ENCODE measurements at places on chromosomes 6 and 20.

DNA sequence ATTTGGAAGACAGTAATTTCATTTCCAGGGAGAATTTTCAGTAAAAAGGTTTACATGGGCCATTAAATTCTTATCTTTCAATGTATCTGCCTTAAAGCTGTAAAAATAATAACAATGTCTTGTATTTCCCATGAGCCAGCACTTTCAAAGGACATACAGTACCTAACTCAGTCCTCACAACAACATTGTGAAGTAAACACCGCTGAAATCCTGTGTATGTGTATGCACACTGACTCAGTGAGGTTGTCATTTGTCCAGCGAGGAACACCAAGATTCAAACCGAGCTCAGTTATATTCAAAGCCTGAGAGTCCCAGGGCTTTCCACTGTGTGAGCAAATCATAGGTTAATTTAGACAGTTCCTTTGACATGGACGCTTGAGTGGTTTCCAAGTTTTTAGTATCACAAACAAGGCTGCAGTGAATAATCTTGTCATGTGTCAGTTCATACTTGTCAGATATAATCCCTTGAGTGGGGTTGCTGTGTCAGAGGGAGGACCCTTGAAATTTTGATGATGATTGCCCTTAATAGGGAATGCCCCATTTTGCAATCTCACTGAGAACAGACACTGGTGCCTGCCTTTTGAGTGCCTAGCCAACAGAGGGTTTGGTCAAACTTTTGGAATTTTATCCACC lies 50.0 kb upstream of the SLC22A23 start:
- no peak for DNase-seq

GRCh38 chr6:91660893-91661292 lies 1074.0 kb upstream of the MAP3K7 start:
- no peak for DNase-seq

DNA sequence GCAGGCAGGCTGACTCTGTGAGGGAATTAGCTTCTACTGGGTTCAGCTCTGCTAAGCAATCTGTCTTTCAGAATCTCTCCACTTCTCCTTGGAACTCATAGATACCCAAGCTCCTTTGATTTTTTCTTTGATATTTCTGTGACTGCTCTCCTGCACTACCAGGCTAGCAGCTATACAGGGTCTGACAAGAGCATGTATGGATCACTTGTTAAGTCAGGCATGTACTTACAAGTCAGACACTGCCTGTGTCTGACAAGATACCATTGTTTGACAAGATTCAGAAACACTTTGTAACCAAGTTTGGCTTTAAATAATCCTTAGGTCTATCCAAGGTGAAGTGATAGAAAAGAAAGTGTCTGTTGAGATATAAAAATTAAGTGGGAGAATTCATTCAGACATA lies 79.5 kb downstream of the SESN1 start:
- DNase-seq, result no peak

DNA sequence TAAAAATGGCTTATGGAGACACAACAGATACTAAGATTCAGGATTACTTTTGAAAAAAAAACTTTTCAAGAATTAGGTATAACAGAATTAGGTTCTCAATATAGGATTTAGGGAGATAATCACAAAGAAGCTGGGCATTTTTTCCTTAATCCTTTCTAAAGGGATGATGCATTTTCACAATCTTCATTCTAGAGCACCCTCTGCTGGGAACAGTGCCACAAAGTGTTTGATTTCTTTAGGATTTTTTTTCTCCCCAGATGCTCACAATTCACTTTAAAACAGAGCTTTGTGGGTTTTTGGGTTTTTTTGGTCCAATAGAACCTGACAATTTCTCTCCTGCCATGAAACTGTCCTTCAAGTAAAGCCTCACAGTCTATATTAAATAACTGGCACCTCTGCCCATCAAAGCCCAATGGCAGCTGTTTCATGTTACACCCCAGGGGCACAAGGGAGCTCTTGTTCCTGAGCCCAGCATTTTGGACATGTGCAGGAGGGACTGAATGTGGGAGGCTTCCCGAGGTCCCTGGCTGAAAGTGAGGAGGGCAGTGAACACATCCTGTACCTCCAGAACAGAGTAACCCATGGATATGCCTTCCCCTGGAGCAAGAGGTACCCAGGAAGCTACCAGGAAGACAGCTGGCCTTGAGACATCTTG lies 39.7 kb downstream of the PREP start:
- DNase-seq, result no peak

DNA sequence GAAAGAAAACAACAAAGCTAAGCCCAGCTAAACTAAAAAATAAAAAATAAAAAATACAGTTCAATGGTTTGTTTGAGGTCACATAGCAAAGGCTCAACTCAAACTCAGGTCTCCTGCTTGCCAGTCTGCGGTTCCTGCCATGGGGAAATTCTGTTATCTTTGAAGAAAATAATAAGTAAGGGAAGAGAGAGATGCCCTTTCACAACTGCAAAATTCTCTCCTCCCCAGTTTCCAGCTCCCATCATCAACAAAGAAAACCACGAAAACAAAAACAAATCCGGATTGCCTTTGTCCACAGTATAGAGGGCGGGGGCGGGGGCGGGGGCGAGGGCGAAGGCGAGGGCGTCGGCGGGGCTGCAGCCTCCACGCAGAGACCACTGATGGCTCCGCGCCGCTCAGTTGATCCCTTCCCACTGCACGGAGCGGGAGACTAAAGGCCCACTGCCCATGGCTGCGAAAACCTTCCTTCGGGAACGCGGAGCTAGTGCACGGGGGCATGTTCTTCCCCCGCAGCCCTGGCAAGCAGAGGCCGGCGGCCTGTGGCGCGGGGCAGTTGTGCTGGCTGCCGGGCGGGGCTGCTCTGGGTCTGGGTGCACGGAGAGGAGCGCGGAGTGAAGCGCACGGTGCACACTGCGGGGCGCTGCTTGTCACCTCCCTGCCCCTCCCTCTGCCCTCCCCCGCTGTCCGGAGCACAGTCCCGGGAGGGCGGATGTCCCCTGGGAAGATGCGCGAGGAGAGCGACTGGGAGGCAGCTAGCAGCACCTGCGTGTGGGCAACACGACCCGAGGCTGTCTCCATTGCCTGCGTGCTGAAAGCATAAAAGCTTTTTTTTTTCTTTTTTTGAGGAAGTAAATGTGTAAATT lies 54.1 kb upstream of the TPD52L1 start:
- DNase-seq, result peak; percentile 69

- no peak for DNase-seq
These were observed 161.0 kb downstream of the ASCC3 start for GRCh38 chr6:100719883-100720682.

GRCh38 chr6:100103931-100104330 lies 109.9 kb upstream of the MCHR2 start:
- DNase-seq, result no peak

DNA sequence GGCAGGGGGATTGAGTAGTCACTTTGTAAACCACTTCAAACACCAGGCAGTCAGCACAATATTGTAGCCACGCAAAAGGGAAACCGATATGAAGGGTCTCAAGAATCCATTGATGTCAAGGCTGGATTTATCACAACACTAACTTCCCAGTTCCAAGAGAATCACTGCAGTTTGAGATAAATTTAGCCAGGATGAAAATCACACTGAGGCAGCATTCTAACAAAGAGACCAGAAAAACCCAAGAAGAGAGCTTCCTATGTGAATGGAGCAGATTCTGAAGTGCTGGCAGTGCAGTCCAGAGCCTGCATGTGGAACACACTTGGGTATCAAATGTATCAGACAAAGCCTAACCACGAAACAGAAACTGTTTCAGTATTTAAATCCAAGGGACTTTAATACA lies 84.6 kb downstream of the KIF16B start:
- DNase-seq, result no peak

DNA sequence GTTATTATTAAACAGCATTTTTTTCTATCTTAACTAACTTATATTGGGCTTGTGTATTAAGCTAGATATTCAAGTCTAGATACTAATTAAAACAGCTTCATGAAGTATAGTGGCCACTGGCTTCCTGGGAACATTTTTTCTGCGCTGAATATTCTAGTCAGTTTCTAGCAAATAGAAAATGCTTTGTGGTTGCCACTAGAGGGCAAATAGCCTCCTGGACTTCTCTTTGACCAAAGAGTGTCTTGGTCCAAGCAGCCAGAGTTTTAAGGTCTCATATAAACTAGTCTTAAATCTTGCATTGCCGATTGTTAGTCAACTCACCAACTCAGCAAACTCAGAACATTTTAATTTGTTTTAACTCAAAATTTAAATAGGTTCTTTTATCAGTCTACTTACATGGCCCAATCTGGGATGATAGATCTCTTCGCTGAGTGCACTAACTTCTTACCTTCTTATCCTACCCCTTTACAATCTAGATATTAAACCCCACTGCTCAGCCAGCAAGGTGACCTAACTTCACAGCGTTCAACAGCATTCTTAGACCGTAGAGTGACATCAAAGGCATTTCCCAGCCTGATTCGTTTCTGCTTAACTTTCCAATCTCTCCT lies 24.6 kb upstream of the ID4 start:
- no peak for DNase-seq

DNA sequence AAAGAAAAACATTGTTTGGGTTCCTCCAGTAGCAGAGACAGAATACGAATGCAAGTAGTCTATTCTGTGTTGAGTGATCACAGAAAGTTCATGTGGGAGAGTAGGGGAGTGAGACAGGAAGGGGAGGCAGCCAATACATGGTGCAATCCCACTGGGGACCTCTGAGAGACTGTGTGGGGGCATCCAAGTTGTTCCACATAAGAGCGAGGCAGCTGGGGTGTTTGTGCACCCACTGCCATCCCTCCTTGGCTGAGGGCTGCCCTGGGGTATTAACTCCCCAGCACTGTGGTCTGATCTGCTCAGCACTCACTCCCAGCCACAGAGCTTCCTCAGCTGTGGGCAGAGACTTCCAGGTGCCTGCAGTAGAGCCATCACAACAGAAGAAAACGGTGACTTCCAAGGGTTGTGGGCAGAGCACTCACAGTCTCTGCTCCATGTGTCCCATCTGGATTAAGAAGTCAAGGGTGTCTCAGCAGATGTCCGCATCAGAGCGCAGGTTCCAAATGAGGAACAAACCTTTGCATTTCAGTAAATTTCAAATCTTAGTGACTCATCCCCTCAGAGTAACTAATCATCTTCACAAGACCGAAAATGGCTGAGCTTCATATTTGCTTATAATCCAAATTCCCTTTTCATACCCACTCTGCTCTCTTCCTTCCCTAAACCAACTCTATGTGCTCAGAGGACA lies 101.9 kb upstream of the NAA20 start:
- no peak for DNase-seq

DNA sequence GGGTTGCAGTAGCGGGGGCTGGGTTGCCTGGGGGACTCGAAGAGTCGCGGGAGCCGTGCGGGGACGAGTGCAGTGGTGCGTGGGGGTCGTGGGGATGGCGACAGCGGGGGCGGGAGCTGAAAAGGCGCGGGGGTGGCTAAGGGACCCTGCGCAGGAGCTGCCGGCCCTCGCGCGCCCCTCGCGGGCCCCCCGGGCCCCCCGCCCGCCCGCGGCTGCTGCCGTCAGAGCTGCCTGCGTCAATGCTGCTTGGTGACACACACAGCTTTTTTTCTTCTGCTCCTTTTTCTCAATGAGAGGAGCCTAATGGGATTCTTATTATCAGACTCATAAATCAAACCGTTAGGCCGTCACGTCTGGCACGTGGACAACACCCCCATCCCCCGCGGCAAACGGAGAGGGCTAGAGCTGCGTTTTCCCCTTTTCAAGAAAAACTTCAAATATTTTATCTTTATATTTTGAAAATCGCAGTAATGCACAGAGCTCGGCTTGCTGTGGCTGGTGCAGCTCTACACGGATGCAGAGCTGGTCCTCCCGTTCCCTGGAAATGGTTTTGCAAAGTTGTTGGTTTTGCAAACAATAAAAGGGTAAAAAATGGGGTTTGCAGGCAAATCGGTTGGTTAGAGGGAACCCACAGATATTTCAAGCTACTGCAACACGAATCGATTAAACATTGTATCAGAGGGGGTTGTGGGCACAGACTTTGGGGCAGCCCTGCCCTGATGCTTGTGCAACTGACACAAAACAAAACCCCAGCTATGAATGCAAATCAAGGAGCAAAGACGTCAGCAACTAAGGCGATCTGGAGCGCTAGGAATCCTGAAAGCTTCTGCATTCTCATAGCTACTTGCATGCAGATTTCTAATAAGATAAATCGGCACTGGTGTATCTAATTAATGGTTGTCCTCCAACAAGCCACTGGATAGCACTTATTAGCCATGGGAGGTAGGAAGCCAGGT lies 161.4 kb downstream of the TBXT start:
- DNase-seq, result peak; percentile 86

GRCh38 chr6:16095180-16095579 lies 33.7 kb upstream of the MYLIP start:
- no peak for DNase-seq

- DNase-seq, result no peak
These were observed at the start of gene HLA-DRB1 for GRCh38 chr6:32589596-32590449. TSS of gene HLA-DRB1 (minus strand) at chr6:32589848. CDS start at chr6:32589742, 106 bp downstream.

- no peak for DNase-seq
These were observed 173.8 kb downstream of the CD83 start for GRCh38 chr6:14291331-14291730.

GRCh38 chr6:105780146-105780860 lies 305.8 kb upstream of the PRDM1 start:
- no peak for DNase-seq

- DNase-seq, result no peak
These were observed 75.1 kb upstream of the EPB41L1 start for GRCh38 chr20:36079486-36079885.

DNA sequence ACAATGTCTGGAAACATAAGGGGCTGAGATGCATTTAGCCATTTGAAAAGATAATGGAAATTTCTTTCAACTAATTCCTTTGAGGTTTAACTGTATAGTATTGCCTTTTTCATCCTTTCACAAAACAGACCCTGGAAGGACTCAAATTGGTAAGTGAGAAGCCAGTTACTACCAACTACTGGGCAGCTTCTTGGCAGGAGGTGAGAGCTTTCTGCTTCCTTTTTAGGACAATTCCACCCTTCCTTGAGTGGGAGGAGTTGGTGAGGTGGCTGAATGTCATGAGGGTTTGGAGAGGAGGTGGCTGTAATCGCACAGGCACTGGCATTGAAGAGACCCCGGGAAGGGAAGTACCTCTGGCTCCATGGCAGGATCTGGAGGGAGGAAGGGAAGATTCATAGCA lies 341.1 kb downstream of the NRN1 start:
- DNase-seq, result no peak

DNA sequence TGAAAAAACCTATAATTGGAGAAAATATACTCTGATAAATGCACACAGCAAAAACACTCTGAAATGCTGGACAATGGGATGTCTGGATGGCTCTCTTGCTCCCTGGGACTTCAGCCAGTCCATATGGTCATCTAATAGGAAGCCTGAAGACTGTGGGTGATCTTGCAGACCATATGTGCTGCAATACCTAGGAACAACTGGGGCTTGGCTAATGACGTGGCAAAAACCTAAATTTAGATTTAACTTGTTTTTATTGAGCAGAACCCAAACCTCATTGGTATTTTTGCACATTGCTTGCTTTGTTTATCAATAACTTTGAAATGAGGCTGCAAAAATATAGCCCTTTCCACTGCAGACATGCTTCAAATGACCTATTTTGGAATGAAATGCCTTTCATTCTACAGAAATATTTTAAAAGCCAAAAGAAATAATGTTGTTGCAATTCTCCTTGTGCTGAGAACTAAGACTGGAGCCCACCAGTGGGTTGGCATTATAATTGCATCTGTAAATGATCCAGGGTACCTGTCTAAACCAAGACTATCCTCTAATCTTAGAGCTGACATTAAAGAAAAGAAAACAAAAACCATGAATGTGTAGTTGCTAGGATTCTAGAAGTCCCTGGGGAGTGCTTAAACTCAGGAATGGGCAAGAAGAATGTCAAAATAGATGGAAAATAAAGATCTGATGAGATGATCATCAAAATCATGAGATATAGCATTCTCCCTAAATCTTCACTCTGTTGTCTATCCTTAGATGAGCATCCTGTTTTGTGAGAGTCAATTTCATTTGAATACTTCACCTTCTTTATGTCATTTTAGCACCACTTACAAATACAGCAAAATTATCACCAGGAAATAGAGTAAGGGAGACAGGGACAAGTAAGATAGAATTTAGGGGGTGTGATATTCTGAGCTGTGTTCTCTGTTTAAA lies 152.1 kb upstream of the RIMS1 start:
- no peak for DNase-seq

Measured in left forelimb (tissue), 1 donor.